Activated CD4-positive, alpha-beta memory T cell treated with anti-CD3 and anti-CD28 coated beads, Interleukin-2, amount 10 ng/mL, durations not matched to agents 7 days and 5 days (primary cell): ENCODE measurements at places on chromosomes 16 and 17. TPM values are rescaled to one million over a fixed set of nuclear protein-coding genes. Genes with fewer than 3 reads are reported as not detected.

DNA sequence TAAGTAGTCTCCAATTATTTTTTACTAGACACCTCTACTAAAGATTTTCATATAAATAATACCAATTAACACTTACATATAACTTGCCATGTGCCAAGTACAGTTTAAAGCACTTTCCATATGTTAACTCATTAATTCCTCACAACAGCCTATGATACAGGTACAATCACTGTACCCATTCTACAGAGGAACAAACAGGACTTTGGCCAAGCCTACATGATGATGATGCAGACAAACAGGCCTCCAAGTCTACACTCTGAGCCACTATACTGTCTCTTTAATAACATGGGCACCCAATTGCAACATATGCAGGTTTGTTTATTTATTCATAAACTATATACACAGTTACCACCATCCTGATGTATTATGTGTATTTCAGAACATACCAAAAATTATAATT lies 46.0 kb downstream of the TOX3 start:
- DNase-seq = no peak

- DNase-seq = no peak
These were observed 16.0 kb upstream of the APPBP2 start for GRCh38 chr17:60542071-60542470.

- DNase-seq = no peak
These were observed 66.2 kb downstream of the TMEM132E start for GRCh38 chr17:34645594-34645993.

DNA sequence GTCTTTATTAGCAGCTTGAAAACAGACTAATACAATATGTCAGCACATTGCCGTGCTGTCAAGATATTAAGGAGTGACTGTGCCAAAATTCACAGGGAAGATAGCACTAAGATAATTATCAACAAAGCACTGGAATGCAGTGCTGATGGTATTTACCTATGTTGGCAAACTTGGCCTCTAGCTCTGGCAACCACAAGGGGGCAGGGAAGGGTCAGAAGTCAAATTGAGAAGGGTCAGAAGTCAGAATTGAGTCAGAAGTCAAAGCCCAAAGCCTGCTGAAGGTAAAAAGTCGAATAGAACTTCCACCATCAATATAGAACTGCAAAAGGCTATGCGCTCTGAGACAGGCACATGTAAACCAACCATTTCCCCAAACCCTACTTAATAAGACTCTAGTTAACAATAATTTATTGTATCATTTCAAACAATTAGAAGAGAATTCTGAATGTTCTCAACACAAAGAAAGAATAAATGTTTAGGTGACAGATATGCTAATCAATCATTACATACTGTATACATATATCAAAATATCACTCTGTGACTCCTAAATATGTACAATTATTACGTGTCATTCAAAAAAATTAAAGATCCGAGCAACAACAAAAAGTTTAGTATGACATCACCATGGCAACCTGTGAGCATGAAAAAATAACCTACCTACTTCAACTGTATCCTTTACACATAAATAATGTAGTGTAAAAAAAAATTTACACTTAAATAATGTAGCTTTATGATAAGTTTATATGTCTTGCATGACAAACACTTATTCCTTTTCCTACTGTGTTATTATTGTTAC lies 916.1 kb downstream of the KCNJ2 start:
- no peak for DNase-seq

OTOP2 gene
- not detected for total RNA-seq

- no peak for DNase-seq
These were observed 51.8 kb upstream of the CDC42EP4 start for GRCh38 chr17:73363442-73364154.

- DNase-seq = no peak
These were observed 2292.8 kb downstream of the TP53TG3F start for GRCh38 chr16:35752012-35752772.

GRCh38 chr17:44599298-44600175 lies 42.3 kb downstream of the FZD2 start:
- DNase-seq = no peak

RASD1 gene
- 2.0 TPM for total RNA-seq

DNA sequence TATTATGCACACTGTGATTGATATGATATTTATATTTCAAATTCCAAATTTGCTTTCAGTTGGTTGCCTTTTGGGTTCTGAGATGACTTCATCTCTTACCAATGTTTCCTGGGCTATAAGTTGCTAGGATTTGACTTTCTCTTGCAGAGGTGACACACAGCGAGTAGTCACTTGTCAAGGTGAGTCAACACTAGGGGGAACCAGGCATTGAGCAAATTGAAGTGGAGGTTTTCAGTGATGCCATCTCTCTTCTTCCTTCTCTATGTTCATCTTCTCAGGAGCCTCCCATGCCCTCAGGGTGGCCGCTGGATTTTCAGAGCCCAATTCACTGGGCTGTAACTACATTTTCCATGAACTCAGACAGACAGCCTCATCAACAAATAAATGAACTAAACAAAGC lies 6.0 kb upstream of the CPD start:
- DNase-seq = no peak

GRCh38 chr16:12142157-12142556 lies 165.6 kb downstream of the SNX29 start:
- no peak for DNase-seq

GAS2L2 gene
- total RNA-seq = not detected

GRCh38 chr17:17325228-17325627 lies 22.1 kb downstream of the NT5M start:
- no peak for DNase-seq

CCL5 gene
- total RNA-seq = 482 TPM

ADAD2 gene
- not detected for total RNA-seq

DNA sequence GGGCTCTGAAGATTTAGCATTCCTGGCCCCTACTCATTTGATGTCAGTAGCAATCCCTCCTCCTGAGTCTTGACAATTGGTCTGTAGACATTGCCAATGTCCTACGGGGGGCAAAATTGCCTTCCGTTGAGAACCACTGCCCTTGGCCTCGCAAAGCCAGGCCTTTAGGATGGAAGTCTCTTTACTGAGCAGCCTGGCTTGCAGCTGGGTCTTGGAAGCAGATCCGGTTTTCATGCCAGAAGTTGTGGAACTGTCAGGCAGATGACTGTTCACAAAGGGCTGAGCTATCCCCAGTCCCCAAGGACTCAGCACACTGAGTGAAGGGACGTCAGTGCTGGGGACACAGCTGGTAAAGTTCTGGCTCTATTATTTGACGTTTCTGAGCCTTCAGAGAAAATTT lies 83.2 kb downstream of the WSCD1 start:
- no peak for DNase-seq

- DNase-seq = no peak
These were observed 3.4 kb upstream of the DPEP1 start for GRCh38 chr16:89610108-89610453.

DNA sequence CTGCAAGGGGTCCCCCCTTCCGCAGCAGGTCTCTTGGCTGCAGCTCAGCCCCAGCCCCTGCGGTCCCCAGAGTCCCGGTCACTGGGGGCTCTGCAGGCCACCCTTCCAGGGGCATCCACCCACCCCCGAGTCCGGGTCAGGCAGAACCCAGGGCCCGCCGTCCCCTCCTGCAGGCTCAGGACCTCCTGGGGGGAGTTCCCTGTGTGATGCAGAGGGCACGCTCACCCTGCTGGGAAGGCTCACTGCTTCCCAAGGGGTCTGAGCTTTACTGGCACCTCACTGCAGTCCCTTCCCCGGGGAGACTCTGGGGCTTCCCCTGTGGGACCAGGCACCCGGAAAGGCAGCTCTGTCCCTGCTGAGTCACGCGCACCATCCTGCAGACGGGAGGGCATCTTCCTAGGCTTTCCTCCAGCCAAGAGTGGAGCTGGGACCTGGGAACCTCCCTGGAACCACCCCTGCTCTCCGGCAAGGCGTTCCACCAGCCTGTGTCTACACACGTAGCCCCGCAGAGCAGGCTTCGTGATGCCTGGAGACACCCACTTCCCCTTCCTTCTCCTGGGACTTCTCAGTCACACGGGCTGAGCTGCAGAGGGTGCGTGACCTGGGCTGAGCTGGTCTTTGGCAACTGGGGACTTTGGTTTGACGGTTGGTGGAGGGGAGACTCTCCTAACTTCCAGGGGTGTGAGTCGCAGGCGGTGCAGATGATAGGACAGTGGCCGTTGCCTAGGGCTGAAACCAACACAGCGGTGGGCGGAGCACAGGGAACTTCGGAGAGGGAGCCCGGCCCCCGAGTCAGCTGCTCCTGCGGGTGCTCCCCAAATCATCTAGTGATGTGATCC lies 23.4 kb downstream of the SLC25A10 start:
- no peak for DNase-seq

NHLRC4 gene
- 2.6 TPM for total RNA-seq

GRCh38 chr17:73681946-73682345 lies 37.7 kb upstream of the SDK2 start:
- no peak for DNase-seq

DNA sequence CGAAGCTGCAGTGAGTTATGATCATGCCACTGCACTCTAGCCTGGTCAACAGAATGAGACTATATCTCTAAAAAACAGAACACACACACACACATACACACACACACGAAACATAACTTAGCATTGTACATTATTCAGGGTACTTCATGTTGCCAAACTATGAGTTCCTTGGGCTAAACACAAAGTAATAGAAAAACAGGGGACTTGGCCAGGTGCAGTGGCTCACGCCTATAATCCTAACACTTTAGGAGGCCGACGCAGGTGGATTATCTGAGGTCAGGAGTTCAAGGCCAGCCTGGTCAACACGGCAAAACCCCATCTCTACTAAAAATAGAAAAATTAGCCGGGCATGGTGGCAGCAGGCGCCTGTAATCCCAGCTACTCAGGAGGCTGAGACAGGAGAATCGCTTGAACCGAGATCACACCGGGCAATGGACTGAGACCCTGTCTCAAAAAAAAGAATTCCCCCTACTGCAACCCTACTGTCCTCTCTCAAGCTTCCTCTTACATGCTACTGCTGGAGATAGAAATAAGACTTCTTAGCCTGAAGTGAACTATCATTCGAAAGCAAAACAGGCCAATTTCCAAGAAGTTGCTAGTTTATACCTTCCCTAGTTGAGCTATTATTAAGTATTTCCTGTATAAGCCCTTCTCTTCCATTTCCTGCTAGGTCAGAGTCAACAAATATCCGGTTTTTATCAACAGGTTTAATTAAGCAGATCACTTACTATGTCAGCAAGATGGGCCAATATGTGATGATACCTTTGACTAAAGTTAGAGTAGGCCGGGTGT lies 7.2 kb downstream of the LSM12 start:
- DNase-seq = no peak

DNASE1L2 gene
- total RNA-seq = 2.0 TPM

KIFC3 gene
- total RNA-seq = not detected

PLEKHG4 gene
- total RNA-seq = 10.9 TPM

DNA sequence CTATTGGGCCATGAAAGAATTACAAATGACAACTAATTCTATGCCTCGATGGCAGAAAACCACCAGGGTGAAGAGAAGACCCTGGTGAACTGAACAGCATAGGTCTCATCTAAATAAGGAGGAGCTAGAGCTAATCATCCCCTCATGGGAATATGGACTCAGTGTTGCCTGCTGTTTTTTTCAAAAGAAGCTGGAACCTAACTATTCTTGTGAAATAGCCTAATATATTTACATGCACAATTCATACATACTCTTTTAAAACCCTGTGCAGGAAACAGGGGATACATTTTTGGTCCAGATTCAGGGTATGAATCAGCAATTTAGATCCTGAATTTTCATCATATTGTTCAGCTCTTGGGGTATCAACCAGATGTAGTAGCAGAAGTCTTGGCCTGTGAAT lies 560.6 kb downstream of the TOX3 start:
- no peak for DNase-seq

GRCh38 chr16:55273959-55274358 lies 50.0 kb upstream of the IRX6 start:
- DNase-seq = no peak

DNA sequence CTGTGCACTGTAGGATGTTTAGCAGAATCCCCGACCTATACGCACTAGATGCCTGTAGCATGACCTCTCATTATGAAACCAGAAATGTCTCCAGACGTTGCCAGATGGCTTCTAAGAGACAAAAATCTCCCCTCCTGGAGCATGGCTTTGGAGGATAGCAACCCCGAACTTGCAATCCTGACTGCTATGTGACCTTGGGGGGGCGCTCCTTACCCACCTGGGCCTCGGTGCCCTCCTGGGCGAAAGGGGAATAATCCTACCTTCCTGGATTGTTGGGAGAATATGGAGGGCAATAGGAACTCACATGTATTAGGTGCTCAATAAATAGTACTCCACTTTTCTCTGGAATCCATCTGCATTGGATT lies 8.1 kb downstream of the MRM1 start:
- no peak for DNase-seq

DNA sequence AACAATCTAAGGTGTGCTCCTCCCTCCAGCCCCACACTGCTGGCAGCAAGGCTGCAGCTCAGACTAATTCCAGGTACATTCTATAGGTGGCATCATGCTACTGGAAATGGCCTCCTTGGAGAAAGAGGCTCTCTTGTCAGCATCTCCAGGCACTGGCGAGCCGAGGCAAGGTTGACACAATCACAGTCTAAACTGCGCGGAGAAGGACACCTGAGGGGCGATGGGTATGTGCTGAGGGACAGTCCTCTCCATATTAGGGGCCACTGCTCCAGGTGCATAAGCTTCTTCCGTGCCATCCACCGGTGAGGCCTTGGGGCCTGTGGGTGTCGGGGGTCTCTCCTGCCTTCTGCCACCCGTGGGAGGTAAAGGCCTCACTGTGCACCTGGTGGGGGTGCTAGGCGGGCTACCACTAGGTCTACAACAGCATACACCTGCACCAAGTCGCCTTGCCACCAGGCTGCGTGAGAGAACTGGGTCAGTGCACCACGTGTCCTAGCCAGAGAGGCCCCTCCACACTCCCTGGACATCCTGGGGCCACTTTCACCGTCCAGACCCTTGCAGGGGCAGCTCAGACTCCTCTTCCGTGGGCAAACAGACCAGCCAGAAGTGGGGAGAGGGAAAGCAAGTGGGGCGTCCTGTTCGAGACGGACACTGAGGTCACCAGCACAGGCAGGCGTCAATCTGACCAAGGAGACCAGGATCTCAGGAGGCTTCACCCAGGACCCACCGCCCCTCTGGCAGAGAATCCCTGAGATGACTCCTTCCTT lies 12.1 kb upstream of the CBX8 start:
- DNase-seq = no peak

GRCh38 chr16:68275611-68276191 lies 11.4 kb downstream of the SLC7A6 start:
- peak; percentile 45 for DNase-seq

- DNase-seq = no peak
These were observed 27.1 kb upstream of the ANKFN1 start for GRCh38 chr17:56125830-56126819.
